ENCODE measurements at places on chromosomes 16 and 17.

DNA sequence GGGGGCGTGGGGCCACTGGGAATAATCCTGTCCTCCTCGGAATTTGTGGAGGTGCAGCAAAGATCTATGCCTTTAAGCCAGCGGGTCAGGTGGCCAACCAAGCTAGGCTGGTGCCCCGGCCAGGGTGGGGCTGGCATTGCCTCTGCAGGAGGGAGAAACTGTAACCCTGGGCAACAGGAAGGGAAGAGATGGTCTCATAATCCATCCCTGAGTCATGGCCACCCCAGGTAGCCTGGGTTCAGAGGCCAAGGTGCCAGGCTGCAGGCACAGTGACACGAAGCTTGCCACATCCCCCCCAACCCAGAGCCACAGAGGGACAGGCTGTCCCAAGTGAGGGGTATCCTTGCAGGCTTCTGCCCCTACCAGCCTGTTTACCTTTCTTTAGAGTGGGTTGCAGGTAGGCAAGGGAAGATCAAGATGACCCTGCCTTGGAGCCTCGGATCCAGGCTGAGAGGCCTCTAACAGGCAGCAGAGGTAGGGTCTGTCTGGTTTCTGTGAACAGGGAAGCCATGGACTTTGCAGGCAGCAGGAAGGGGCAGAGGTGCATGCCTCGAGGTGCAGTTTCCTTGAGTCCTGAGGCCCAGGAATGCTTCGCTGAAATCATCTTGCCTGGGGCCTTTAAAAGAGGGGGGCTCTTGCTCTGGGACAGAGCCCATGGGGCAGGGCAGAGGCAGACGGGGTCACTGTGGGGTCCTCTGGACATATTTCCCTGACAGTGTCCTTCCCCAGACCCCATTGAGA, 4.0 kb downstream of the LASP1 start:
- DNase-seq, result no peak

DNA sequence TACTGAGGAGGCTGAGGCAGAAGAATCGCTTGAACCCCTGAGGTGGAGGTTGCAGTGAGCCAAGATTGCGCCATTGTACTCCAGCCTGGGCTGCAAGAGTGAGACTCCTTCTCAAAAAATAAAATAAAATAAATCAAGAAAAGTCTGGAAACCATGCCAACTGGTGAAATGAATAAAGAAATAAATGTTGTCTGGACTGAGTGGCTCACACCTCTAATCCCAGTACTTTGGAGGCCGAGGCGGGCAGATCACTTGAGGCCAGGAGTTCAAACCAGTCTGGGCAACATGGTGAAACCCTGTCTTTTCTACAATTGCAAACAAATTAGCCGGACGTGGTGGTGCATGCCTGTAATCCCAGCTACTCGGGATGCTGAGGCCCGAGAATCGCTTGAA, 744 bp upstream of the LRRC37A3 start:
- no peak for DNase-seq

DNA sequence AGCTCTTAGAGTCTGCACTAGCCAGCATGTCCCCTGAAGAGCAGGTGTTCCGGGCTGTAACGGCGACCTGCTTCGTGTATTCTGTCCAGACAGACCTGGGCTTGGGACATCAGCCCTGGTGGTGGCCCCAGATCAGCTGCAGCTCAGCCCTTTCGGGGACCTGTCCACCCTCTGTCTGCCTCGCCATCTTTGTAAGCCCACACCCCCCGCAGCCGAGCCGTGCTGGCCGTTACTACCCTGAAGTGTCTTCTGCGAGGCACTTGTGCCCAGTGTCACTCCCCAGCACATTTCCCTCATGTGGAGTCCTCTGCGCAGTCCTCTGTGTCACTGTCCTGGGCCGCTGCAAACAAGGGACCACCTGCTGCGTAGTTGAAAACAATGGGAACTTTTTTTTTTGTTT, 10.4 kb downstream of the CARD14 start:
- DNase-seq, result no peak

- DNase-seq, result no peak
Measured at GRCh38 chr16:85535352-85536072, 77.6 kb upstream of the GSE1 start.

DNA sequence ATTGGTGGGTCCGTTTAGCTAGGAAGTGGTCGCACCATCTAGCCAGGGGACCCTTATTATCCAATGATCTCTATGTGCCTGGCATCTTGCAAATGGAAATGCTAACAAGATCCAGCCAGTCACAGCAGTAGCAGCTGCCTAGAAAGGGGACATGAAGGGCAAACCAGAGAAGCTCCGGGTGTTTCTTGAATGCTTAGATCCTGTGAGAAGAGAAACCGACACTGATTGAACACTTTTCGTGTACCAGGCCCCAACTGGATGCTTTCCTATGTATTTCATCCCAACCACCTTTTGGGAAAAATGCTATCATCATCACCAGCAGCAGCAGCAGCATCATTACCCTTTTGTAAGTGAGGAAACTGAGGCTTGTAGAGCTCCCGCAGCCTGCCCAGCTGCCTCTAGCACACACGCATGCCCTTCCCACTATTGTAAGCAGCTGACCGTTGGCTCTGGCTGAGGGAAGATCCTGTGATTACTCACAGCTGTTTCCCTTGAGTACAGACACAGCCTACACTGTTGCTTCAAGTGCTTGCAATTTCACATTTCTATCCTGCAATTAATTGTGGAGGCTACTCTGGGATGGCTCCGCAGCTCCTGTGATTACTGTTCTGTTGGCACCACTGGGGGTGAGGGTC, 180.7 kb upstream of the CACNG5 start:
- no peak for DNase-seq

DNA sequence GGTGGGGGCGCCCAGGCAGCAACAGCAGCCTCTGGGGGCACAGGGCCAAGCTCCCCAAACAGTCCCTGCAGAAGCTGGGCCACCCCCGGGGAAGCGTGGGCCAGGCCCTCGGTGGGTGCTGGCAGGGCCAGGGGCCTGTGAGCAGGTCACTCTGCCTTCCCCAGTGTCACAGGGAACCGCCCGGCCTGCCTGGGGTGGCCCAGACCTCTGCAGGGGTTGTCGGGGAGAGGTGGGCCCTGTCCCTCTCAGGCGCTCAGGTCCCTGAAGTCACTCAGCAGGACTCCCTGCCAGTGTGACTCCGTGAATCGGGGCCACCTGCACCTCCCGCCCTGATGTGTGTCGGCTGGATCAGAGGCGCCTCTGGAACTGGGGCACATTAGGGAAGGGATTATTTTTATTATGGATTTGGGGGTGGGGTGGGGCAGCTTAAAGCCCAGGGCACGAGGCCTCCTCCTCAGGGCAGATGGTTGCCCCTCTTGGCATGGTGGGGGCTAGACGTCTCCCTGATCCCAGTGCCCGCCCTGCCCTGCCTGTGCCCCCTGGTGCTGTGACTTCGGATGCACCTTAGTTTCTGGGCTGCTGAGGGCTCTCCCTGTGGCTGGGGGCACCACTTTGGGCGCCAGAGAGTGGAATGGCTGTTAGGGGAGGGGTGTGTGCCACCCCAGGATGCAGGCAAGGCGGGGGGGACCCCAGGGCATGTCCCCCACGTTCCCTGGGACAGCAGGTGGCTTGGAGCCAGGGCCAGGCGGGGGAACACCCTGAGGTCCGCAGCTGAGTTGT, 1.2 kb upstream of the GNG13 start:
- no peak for DNase-seq

- no peak for DNase-seq
Measured at GRCh38 chr16:3953728-3954410, 73.4 kb upstream of the CREBBP start.

GRCh38 chr17:66885417-66885816, 50.5 kb downstream of the CACNG5 start:
- DNase-seq, result no peak

DNA sequence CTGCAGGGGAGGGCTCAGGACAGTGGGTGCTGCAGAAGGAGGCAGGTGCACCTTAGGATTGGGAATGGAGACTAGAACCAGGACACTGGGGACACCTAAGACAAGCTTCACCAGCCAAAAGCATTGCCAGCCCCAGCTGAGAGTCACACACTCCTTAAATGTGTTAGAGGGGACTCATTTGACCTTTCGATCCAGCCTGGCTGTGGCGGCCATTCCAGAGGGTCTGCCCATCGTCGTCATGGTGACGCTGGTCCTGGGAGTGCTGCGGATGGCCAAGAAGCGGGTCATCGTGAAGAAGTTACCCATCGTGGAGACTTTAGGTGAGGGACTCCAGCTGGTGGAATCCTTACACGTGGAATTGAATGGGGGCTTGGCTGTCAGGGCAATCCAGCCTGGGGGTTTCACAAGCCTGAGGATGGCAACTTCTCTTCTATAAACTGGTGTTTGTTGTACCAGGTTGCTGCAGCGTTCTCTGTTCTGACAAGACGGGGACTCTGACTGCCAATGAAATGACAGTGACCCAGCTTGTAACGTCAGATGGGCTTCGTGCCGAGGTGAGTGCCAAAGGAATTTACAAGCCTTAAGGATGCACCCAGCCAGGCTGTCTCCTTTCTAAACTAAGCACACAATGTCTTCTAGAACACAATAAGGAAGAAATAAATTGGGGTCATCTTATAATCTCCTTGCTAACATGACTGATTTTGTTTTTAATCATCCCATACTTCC, 65.3 kb downstream of the MEAK7 start:
- DNase-seq, result no peak

DNA sequence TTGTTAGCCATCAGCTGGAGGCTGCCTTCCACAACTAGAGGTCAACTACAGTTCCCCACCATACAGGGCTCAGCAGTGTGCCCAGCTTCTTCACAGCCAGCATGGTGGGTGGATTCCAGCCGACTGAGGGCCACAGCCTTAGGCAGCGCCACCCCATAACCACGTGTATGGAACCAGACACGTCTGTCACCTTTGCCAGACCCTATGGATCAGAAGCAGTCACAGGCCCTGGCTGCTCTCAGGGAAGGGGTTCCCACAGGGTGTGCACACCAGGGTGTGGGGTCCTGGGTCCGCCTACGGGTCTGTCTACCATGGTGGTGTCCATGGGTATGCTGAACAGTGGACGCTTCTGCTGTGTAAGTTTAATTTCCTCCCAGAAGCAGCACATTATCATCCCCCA, 265.0 kb upstream of the FOXF1 start:
- no peak for DNase-seq

DNA sequence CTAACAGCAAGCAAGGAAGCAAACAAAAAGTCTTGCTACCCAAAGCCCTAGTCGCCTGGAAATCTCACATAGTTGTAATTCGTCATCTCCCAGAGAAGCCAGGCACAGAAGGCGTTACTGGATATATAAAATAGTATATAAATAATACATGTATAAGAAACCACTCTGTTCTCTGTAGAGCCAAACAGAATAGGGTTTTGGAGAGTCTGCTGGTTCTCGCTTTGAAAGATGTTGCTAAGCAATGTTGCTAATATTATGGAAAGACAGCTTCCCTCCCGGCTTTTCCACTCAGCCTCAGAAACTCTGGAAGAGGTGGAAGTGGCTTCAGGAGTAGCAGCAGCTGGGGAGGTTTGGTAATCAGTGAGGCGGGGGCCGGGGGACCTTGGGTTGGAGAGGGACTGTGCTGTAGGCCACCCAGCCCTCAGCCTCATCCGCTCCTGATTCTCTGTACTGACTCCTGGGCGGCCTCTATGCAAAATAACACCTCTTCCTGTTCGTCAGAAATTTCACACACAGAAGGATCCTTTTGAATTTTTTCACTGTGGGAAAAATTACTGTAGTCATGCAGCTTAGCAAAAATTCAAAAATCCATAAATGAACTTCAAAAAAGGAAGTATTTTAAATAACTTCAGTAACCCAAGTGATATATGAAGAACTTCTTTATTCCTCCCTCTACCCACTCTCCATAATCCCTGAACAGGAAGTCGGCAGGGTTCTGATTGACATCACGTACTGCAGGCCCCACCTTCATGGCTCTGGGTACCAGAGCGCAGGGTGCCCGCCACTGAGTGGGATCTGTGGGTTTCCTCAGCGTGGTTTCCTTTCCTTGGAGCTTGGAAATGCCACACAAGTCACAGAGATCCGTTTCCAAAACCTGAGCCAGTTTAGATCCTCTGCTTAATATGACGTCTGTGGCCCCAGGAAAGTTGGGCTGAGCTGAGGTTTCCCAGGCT, 51.4 kb downstream of the RAP1GAP2 start:
- no peak for DNase-seq

DNA sequence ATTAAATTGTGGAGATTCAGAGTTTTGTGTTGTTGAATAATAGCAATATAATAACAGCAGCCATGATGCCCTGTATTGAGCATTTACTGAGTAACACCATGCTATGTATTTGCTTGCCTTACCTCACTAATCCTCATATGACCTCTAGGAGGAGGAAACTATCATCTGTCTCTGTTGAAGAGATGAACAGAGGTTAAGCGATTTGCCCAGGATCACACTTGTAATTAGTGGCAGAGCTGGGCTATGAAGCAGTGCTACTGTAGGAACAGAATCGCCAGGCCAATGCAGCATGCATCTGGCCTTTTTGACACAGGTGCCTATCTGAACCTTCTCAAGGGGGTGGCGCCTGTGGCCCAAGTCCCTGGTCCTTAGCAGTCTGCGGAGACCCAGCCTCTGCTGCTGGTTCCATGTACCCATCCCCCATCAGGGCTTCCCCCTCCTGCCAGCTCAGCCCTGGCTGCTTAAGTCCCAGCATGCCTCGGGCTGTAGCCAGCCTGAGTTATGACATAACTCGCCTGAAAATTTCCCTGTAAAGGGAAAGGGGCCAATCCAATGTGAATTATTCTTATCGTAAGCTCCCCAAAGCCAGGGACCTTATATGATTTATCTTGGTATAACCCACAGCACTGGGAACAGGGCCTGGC, 50.4 kb upstream of the HS3ST2 start:
- no peak for DNase-seq

DNA sequence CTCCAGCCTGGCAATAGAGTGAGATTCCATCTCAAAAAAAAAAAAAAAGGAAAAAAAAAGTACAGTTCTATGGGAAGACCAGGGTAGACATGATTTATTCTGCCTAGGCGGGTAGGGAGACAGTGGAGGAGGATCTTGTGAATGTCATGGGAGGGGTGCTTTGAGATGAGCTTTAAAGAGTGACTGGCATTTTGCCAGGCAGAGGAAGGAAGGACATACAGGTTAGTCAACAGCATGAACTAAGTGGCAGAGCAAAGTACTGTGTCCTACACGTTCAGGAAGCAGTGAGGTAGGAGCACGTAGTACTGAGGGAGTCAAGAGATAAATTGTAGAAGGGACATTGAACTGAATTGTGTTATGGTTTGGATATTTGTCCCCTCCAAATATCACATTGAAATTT, 451.5 kb downstream of the TOX3 start:
- DNase-seq, result no peak

GRCh38 chr16:776824-777223, 11.4 kb downstream of the RPUSD1 start:
- DNase-seq, result no peak

DNA sequence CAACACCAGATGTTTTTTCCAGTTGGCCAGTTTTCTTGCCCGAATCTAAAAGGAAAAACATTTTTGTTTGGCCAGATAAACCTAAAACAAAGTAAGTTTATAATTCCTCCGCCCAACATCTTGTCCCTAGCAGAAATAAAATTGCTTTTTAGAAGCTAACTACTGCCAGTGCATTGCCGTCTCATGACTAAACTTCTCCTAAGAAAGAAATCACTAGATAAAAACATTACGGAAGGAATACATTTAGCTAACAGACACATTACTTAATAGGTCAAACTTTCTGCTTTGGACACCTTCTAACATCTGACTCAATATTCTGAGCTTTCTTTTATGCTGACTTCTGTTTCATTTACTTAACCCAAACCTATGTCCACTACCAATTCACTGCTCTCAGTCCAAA, 36.2 kb downstream of the FBXL20 start:
- peak; percentile 22 for DNase-seq

All from fibroblast of skin of right biceps (primary cell).